ENCODE measurements at places on chromosomes 4 and X.
A peak's percentile ranks its signal among the peaks of the same experiment; 100 is the strongest.

DNA sequence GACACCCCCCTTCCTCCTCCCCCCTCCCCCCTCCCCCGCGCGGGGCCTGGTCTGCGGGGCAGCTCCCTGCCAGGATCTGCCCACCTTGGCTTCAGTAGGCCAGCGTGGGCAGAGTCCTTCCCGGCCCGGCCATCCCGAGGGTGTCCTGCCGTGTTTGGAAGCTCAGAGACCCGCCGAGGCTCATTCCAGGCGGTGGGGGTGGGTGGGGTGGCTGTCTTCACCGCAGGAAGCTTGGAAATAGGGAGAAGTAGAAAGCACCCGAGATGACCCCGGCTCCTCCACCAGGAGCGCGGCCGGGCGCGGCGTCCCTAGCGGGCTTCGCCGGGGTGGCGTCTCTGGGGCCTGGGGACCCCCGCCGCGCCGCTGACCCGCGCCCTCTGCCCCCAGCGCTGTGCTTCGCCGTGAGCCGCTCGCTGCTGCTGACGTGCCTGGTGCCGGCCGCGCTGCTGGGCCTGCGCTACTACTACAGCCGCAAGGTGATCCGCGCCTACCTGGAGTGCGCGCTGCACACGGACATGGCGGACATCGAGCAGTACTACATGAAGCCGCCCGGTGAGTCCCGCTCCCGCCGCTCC is 1.6 kb downstream of the NAT8L start:
- DNase-seq = no peak

- DNase-seq = no peak
Observed at GRCh38 chr4:9832640-9833039, 51.2 kb downstream of the DRD5 start.

DNA sequence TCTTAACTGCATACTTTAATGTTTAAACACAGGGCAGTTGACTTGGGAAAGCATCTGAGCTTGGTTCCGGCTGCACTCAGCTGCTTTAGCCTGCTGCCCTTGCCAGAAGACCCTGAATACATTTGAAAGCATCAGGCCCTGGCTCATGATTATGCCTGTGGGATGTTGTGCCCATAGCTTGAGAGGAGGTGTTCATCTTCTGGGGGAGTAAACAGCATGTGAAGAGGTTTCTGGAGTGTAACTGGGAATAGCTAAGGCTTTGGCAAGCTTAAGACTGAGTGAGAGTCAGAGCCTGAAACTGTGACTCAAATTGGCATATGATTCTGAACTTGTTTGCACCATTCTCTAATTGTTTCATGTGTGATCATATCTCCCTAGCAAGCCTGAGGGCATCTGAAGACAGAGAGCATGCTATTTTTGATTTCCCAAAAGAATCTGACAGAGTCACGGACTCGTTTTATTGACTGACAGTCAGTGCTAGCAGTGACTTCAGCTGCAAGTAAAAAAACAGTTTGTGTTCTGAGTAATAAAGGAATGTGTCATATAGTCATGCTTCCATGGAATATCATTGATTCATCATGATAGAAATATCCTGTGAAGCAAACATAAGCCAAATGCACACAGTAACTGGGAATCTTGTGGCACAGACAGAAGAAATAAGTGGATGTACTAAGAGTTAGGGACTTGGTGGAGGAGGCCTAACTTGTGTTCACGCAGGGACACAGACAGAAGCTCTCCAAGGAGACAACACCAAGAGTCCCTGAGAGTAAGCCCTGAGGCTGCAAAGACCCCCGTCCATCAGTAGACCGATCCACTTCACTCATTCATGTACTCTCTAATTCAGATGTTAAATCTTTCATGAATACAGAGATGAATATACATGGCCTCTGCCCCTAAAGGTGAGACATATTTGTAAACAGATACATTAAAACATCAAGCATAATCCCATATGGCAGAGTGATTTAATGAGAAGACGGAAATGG is 100.7 kb downstream of the SYNPO2 start:
- DNase-seq = peak; percentile 47

DNA sequence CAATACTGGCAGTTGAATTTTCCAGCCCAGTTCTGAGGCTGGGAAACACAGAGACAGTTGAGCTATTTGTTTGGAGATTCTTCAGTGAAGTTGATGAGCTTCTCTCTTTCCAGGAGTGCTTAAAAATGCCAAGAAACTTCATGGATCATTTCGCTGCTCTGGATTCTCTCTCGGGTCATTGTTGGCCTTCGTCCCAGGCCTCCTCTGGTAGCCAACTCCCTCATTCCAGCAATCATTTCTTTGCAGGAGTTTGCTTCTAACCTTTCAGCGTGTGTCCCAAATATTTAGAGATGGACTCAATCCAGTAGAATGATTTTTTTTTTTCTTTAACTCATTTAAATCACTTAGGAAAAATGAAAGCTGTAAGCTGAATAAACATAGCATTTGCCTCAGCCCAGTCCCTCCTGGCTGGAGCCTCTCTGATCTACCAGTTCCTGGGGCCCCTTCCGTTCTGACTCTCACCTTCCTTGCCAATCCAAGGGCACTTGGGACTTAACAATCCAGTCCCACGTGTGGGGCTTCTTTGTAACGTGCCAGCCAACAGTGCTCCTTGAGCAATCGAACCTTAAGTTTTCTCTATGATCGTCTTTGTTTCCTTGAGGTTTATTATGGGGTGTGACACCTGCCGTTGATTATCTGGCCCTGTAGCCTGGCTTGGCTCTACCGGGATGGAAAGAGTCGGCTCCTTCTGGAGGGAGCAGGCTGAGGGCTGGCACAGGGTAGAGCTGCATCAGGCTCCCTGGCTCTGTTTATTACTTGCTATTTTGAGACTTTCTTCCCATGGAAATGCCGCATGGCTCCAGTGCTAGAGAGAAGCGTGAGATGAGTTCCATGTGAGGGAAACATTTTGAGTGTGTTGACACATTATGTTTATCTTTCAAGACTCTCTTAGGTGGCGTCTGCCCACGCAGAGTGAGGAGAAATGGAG is 80.4 kb upstream of the GPC4 start:
- DNase-seq = peak; percentile 11

GRCh38 chrX:386768-387575 is at the start of gene PPP2R3B:
TSS of gene PPP2R3B (minus strand) at chrX:386907. CDS start at chrX:386691, 216 bp downstream.
- peak; percentile 99 for DNase-seq

DNA sequence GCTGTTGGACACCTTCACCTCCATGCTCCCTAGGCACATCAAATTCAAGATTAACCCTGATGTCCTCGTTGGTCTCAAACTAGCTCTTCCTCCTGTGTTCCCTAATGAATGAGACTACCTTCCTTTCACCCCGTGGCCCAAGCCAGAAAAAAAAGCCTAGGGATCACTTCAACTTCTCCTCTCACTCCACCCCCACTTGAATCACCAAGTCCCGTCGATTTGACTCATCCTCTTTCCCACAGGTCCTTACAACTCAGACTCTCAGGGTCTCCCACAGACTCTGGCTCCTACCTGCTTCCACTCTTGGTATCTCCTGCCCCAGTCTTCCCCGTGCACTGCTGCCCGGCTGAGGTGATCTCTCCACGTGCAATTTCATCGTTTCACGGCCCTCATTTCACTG is 8.5 kb downstream of the SLC25A43 start:
- DNase-seq = no peak

- DNase-seq = no peak
Observed at GRCh38 chrX:130848763-130849162, 54.2 kb downstream of the ENOX2 start.

DNA sequence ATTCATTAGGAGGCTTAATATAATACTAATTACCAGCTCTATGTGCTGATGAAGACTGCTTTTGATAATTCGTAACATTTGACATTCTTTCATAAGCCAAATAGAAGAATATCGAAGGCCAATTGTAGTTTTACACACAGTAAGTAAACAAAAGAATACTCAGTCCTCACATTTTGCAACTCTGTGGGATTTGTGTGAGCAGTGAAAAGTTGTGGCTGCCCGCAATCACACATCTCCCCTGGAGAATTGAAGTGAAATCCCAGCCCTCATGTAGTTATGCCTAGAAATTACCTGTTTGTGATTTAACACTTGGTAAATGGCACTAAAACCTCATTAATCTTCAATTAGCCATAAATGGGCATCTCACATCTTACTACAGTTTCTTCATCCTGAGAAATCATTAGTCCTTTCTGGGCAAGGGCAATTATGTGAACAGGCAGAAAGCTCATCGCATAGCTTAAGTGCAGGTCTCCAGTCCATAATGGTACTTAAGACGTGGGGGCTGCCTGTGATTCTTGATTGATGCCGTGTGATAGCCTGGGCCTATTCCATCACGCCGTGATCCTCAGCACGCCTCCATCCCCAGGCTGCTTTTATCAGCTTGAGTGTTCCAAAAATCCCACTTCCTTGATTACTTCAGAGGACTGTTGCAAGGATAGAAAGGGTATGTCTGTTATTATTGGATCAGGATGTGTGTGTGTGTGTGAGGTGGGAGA is 97.9 kb upstream of the METTL14 start:
- DNase-seq = no peak

- DNase-seq = peak; percentile 48
Observed at GRCh38 chr4:173167758-173168395, 734 bp upstream of the GALNT7 start.

DNA sequence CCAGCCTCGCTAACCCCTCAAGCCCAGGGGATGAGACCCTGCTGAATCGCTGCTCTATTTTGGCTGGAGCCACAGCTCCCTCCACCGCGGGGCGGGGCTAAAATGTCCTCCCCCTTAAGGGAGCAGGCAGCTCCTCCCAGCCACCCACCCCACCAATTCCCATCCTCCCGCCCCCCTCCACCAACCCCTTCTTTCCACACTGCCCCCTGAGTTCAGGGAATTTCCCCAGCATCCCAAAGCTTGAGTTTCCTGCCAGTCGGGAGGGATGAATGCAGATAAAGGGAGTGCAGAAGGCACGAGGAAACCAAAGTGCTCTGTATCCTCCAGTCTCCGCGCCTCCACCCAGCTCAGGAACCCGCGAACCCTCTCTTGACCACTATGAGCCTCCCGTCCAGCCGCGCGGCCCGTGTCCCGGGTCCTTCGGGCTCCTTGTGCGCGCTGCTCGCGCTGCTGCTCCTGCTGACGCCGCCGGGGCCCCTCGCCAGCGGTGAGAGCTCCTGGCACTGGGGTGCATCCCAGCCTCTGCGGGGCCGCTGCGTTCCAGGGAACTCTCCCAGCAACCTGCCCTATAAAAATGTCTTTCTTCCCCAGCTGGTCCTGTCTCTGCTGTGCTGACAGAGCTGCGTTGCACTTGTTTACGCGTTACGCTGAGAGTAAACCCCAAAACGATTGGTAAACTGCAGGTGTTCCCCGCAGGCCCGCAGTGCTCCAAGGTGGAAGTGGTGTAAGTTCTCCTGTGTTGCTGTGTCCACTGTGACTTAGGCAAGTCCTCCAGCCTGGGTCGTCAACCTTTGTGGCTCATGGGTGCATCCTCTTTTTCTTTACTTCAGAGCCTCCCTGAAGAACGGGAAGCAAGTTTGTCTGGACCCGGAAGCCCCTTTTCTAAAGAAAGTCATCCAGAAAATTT is at the start of gene CXCL6:
CXCL6 (plus strand) TSS at position 306 of the 907 bp plus-strand sequence; CDS start at position 379, 73 bp downstream.
- DNase-seq = no peak

DNA sequence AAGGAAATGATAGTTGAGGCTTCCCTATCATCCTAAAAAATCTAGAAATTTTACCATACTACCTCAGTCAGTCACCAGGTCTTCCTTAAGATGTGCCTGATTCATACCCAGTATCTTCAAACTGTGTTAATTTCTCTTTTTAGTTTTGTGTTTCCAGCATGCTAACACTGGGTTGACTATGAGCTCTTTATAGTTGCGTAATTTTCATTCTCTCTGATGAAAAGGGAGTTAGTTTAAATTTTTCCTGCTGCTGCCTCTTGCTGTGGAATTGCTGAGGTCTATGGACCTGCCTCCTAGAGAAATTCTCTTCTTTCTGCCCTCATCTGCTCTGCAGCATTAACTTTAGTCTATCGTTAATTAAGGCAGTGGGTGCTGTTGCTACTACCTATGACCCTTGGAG is 66.6 kb downstream of the BANK1 start:
- no peak for DNase-seq

GRCh38 chr4:78293821-78294301 is 236.7 kb downstream of the FRAS1 start:
- DNase-seq = no peak

DNA sequence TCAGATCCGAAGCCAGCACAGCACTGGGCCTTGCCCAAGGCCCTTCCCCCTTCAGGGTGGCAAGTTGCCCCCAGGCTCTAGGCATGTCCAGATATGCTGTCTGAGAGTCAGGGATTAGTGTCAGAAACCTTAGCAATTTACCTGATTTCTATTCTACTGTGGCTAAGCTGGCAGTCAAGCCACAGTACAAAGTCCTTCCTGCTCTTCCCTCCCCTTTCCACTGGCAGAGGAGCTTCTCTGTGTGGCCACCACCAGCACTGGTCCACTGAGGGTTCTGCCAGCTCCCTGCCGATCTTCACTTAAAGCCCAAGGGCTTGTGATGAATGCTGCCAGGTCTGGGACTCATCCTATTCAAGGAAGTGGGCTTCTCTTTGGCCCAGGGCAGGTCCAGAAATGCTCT is 324.5 kb upstream of the RPS6KA3 start:
- DNase-seq = no peak

GRCh38 chr4:74062953-74063352 is 24.5 kb upstream of the CXCL3 start:
- DNase-seq = no peak

GRCh38 chrX:139091066-139091465 is 379.5 kb upstream of the FGF13 start:
- no peak for DNase-seq

DNA sequence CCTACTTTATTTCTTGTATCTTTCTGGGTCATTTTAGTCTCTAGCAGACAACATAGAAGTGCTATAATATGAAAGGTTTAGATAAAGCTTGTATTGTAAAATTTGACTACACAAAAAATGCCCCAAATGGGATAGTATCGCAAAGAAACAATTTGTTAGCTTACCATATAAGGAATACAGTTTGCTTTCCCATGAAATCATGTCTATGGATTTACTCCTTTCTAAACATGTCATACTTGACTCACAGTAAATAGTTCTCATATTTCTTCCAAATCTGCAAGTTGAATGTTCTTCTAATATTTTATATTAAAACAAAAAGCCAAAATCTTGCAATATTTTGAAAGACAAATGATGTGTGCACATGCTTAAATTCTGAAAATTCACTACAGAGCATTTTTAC is 103.9 kb downstream of the PPA2 start:
- no peak for DNase-seq

DNA sequence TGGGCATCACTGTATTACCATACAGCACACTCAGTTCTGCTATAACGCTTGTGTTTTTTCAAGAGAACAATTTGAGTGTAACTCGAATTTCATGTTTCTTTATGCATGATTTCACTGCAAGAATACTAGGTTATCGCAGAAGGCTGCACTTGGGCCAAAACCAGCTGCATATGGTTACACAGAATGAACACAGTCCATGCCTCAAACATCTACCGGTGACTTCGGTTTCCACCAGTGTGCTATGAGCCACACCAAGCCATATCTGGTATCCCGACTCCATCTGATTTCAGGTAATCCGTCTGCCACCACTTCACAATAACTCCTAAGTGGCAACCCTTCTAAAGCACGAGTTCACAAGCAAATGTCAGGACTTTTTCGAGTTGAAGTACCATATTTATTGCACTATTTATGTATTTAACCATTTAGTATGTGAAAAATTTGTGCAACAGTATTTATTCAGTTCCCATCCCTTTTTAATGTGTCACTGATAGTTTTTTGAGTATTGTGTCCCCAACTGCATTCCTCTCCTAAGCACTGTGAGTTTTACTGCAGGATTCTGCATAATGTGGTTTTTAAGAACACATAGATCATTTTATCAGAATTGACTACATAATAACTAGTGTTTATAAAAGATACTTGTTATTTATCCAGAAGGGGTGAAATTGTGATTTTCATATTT is 111.8 kb downstream of the APBB2 start:
- no peak for DNase-seq
